ENCODE measurements at places on chromosomes 11 and 22. TPM values are rescaled to one million over a fixed set of nuclear protein-coding genes. Genes with fewer than 3 reads are reported as not detected.
A peak's percentile ranks its signal among the peaks of the same experiment; 100 is the strongest.

- no peak overlapping the region for H3K4me3 ChIP-seq
- H3K4me1 ChIP-seq = peaks cover 35% of the 10 kb centered on the region
- no peaks in the 10 kb centered on the region for H3K27me3 ChIP-seq
- H3K27ac ChIP-seq = peak overlapping the region; percentile 52
These were observed 8.3 kb downstream of the RIN1 start for GRCh38 chr11:66328031-66328301.

GRCh38 chr22:43337946-43338345, 5.2 kb downstream of the SCUBE1 start:
- peaks cover 15% of the 10 kb centered on the region for H3K27me3 ChIP-seq
- peak overlapping the region; percentile 68 for H3K27ac ChIP-seq
- H3K4me3 ChIP-seq = no peak overlapping the region

DNA sequence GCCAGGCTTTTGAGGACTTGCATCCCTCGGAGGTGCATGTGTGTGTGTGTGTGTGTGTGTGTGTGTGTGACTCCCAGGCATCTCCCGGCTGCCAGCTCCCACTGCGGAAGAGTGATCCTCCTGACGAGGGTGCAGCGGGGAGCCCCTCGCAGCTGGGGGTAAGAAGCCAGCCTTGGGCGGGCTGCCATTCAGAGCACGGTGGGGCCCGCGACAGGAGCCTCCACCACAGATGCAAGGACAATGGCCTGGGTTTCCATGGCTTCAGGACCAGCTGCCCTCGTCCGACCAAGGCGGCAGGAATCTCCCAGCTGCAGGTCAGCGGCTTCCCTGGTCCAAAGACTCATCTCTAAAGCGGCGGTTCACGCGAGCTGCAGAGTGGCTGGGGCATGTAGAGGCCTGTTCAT, 908.5 kb downstream of the BRD1 start:
- H3K36me3 ChIP-seq = no peaks in the 10 kb centered on the region
- no peaks in the 10 kb centered on the region for H3K4me1 ChIP-seq
- no peak overlapping the region for H3K27ac ChIP-seq
- no peaks in the 10 kb centered on the region for H3K27me3 ChIP-seq

The KRTAP5-8 gene
- not detected for total RNA-seq

The PTPRCAP gene
- 4.6 TPM for total RNA-seq

DNA sequence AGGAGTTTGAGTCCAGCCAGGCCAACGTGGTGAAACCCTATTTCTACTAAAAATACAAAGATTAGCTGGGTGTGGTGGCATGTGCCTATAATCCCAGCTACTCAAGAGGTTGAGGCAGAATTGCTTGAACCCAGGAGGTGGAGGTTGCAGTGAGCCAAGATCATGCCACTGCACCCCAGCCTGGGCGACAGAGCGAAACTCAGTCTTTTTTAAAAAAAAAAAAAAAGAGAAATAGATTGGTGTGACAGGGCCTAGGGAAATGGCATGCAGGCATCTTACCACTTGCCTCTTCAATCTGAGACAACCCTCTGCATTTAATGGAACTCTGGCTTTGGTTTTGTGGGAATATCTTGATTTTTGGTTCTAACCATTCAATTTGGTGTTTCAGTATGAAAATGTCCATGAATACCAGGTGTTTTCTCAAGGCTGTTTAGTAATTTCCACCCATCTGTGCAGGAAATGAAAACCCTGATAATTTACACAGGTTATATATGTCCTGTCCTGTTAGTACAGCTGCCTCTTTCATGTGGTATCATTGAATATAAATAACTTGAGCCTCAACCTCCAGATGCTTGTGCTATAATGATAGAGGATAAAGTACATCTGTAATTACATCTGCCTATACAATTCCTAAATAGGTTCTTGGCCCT, 8.4 kb downstream of the XBP1 start:
- H3K4me1 ChIP-seq = peaks cover 26% of the 10 kb centered on the region
- no peak for DNase-seq
- peaks cover 62% of the 10 kb centered on the region for H3K36me3 ChIP-seq
- H3K4me3 ChIP-seq = no peak overlapping the region
- H3K27me3 ChIP-seq = no peaks in the 10 kb centered on the region

DNA sequence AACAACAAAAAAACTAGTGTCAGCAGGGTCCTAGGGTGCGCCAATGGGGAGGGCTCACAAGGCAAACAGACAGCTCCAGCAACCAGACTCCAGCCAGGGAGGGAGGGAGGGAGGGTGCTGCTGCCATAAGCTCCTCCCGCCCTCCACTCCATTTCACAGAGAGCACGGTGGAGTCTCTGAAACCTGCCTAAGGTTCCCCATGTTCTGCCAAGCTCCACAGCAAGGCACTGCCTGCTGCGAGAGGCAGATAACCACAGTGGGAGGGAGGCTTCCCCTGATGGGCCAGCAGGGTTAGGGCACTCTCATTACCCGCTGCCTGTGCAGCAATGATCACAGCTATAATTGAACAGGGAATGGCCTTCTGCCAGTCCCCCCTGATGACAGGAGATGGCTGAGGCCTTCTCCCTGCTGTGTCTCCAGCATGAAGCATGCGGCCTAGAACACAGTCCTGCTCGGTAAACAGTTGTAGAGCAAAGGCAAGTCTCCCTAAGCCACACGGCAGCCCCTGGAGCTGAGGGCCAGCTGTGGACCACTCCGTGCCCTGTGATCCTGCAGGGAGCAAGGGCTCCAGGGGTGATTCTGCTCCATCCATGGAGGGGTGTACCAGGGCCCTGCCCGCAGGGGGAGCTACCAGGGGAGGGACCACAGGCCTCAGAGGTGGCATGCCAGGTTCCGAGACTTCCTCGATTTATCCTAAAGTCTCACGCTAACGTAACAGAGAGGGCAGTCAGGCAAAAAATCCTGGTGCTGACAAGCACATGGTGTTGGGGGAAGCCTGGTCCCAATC, 42.9 kb downstream of the PC start:
- no peaks in the 10 kb centered on the region for H3K36me3 ChIP-seq
- no peaks in the 10 kb centered on the region for H3K27me3 ChIP-seq
- no peak overlapping the region for H3K27ac ChIP-seq
- no peak for DNase-seq

- no peak for DNase-seq
- no peaks in the 10 kb centered on the region for H3K36me3 ChIP-seq
- H3K4me1 ChIP-seq = peaks cover 38% of the 10 kb centered on the region
- no peaks in the 10 kb centered on the region for H3K27me3 ChIP-seq
These were observed 3.0 kb upstream of the PHRF1 start for GRCh38 chr11:573146-573759.

DNA sequence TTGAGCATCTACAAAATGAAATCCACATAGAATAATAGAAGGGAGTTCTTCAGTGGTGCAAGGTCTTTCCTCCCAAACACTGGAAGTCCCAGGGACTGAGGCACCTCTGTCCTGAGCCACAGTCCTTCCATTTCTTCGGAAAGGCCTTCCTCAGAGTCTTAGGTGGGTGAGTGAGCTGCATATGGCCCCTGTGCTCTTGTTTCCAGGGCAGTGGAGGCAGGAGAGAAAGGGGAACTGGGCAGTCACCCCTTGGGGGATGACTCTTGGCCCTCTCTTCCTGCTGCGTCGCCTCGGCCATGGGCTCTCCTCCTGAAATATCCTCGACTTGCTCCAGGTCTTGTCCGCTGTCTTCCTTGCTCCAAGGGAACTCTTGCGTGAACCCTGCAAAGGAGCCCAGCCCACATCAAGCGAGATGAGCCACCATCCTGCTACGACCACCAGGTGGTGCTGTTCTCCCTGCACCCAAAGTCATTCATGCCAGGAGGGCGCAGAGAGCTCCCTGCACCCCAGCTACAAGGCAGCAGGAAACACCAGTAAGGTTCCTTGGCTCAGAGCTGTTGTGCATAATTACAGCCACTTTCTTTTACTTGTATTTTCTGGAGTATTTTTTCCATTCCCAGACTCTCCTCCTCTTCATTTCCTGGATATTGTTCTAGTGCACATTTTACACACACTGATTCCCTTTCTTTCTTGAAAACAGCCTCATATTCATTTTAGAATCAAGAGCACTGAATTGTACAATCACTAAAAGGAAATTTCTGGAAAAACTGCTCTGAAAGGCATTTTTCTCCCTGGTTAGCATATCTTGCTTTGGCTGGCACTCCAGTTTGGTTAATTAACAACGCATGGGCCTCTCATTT, 397.8 kb downstream of the OPCML start:
- H3K4me1 ChIP-seq = no peaks in the 10 kb centered on the region
- H3K4me3 ChIP-seq = no peak overlapping the region
- DNase-seq = no peak
- H3K36me3 ChIP-seq = no peaks in the 10 kb centered on the region
- H3K27me3 ChIP-seq = no peaks in the 10 kb centered on the region

GRCh38 chr22:44550711-44551491, 52.9 kb upstream of the RTL6 start:
- peaks cover 14% of the 10 kb centered on the region for H3K4me1 ChIP-seq
- no peaks in the 10 kb centered on the region for H3K36me3 ChIP-seq
- peak overlapping the region; percentile 54 for H3K4me3 ChIP-seq
- peak overlapping the region; percentile 80 for H3K27ac ChIP-seq

Data from esophagus muscularis mucosa (tissue), 4 donors.